ENCODE measurements at places on chromosomes 11 and 22.
A peak's percentile ranks its signal among the peaks of the same experiment; 100 is the strongest.

DNA sequence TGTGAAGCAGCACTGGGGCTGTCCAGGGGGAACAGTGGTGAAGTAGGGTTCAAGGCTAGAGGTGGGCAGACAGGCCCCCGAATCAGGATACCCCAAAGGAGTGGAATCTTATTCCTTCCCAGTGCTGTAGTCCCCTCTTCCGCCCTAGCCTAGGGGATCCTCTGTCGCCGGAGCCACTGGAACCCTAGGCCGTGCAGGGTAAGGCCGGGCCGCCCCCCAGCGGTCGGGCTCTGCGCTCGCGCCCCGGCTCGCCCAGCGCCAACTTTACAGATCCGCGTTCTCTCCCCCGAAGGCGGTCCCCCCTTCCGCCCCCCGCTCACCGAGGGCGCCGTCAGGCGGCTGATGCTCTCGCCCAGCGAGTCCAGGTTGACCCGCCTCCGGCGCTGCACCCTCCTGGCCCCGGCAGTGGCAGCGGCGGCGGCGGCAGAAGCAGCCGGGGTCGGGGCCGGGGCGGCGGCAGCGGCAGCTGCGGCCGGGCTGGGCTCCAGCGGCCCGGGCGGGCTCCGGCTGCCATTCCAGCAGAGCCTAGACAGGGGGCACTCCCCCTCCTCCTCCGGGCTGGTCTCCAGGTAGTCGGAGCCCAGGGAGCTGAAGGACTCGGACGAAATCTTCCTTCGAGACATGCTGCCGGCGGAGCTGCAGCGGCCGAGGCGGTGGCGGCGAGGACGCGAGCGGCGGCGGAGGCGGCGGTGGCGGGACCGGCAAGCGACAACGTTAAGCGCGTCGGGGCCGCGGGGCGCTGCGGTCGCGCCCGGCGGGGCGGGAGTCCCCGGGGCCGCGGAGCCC lies 650 bp downstream of the GUCY1A2 start:
- no peak for DNase-seq

- no peak for DNase-seq
These were observed 26.0 kb downstream of the TSPAN18 start for GRCh38 chr11:44752713-44753112.

GRCh38 chr11:18768472-18768901 lies 23.1 kb downstream of the PTPN5 start:
- DNase-seq: peak; percentile 18

DNA sequence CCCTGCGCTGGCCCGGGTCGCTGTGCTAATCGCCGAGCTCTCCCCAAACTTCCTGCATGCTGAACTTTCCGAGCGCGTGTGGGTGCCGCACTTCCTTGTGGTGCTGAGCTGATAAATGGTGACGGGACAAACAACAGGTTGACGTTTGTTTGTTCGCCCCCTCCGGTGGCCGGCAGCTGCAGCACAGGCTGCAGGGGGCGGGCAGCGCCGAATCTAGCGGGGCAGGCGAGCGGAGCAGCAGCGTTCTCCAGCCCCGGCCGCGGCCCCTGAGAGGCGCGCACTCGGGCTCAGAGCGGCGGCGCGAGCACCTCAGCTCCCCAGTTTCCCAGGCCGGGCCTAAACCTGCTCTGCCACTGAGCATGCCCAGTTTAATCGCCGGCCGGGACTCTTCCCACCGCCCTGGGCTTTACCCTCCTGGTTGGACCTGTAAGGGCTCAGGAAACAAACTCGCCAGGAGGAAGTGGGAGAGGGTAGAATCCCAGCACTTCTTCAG lies at the start of gene PDGFD:
TSS of gene PDGFD (minus strand) at position 120 of the 493 bp plus-strand sequence.
- peak; percentile 55 for DNase-seq

DNA sequence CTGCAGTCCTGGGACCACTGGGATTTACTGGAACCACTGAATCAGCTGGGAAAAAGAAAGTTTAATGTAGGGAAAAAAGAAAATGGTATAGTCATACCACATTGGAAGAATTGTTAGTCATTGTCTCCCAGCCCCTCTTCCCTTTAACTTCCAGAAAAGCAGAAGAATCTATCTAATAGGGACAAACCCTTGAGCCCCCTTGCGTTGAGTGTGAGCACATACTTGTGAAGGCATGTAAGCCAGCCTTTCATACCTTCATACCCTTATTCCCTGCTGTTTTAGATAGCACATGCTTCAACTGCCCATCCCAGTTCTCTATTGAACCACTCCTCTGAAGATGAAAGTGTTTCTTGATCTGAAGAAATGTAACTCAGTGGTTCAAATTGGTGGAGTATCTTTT lies 6.6 kb downstream of the TREH start:
- DNase-seq: no peak

GRCh38 chr22:42353883-42354727 lies 78.1 kb downstream of the NFAM1 start:
- DNase-seq: no peak

DNA sequence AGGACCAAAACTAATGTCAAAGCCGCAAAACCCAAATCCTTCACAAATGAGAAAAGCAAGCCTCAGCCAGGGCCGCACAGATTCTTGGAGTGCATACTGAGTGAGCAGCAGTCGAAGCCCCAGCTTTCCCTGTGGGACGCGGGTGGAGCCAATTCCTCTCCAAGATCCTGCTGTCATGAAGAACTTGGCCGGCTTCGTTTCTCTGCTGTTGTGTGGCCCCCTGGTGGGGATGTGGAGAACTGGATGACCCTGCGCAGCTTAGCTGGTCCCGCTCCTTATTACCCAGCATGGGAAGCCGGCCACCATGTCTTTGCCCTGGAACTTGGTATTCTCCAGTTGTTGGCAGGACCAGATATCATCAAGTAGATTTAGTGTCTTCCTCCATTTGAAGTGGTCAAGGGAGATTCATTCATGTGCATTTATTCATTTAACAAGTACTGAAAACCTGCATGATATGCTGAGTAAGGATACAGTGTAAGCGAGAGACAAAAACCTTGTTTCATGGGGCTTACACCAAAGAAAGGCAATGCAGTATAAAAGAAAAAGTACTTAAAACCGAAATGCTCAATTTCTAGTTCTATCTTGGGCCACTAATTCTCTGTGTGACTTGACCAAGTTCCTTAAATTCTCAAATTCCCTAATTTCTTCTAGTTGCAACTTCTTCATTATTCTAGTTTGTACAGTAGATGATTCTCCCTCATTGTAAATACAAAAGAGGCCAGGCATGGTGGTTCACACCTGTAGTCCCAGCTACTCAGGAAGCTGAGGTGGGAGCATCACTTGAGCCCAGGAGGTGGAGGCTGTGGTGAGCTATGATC lies 56.7 kb upstream of the CRTAM start:
- peak; percentile 73 for DNase-seq

DNA sequence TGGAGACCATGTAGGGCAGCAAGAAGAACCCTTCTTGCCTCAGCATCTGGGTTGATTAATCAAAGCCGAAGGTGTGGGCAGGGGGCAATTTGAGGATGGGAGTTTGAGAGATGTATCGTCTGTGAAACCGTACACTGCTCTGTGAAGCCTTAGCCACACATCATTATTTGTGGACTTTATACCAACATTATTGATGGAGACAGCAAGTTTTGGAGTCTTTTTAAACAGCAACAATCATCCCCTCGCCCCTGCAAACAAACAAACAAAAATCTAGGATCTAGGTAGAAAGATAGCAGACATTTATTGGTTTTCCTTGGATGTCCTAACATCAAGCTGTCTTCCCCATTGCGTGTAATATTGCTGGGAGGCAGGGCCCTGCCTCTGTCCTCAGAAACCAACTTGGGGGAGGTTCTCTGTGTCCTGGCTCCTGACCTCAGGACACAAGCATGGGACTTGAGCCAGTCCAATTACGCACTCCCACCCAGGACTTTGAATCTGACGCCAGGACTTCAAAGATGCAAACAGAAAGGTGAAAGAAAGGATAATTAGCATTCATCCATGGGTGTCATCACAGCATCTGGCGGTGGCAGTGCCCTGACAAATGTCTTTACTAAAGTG lies 61.6 kb upstream of the PLET1 start:
- peak; percentile 34 for DNase-seq

GRCh38 chr22:49426618-49427266 lies 400.9 kb downstream of the BRD1 start:
- DNase-seq: no peak

All from renal cortical epithelial cell (primary cell).